ENCODE measurements at places on chromosomes 11 and 22. TPM values are rescaled to one million over a fixed set of nuclear protein-coding genes. Genes with fewer than 3 reads are reported as not detected.
A peak's percentile ranks its signal among the peaks of the same experiment; 100 is the strongest.

Gene RAB30
- 9.0 TPM for total RNA-seq

Gene NAALAD2
- 7.2 TPM for total RNA-seq

- H3K36me3 ChIP-seq: no peaks in the 10 kb centered on the region
- DNase-seq: no peak
- no peak overlapping the region for H3K27ac ChIP-seq
- H3K4me1 ChIP-seq: peaks cover 4% of the 10 kb centered on the region
- H3K27me3 ChIP-seq: no peaks in the 10 kb centered on the region
- H3K4me3 ChIP-seq: no peak overlapping the region
These were observed 27.2 kb upstream of the ADORA2A start for GRCh38 chr22:24400034-24400725.

GRCh38 chr11:86610559-86611341 lies 61.7 kb downstream of the ME3 start:
- no peak overlapping the region for H3K4me3 ChIP-seq
- DNase-seq: no peak
- peaks cover 10% of the 10 kb centered on the region for H3K4me1 ChIP-seq
- H3K36me3 ChIP-seq: no peaks in the 10 kb centered on the region
- no peak overlapping the region for H3K27ac ChIP-seq
- H3K27me3 ChIP-seq: no peaks in the 10 kb centered on the region

Gene SLC22A12
- not detected for total RNA-seq

GRCh38 chr11:114082415-114082748 lies 22.9 kb downstream of the ZBTB16 start:
- no peak overlapping the region for H3K4me3 ChIP-seq
- H3K4me1 ChIP-seq: peaks cover 45% of the 10 kb centered on the region
- DNase-seq: peak; percentile 43
- H3K27me3 ChIP-seq: no peaks in the 10 kb centered on the region
- H3K36me3 ChIP-seq: no peaks in the 10 kb centered on the region

DNA sequence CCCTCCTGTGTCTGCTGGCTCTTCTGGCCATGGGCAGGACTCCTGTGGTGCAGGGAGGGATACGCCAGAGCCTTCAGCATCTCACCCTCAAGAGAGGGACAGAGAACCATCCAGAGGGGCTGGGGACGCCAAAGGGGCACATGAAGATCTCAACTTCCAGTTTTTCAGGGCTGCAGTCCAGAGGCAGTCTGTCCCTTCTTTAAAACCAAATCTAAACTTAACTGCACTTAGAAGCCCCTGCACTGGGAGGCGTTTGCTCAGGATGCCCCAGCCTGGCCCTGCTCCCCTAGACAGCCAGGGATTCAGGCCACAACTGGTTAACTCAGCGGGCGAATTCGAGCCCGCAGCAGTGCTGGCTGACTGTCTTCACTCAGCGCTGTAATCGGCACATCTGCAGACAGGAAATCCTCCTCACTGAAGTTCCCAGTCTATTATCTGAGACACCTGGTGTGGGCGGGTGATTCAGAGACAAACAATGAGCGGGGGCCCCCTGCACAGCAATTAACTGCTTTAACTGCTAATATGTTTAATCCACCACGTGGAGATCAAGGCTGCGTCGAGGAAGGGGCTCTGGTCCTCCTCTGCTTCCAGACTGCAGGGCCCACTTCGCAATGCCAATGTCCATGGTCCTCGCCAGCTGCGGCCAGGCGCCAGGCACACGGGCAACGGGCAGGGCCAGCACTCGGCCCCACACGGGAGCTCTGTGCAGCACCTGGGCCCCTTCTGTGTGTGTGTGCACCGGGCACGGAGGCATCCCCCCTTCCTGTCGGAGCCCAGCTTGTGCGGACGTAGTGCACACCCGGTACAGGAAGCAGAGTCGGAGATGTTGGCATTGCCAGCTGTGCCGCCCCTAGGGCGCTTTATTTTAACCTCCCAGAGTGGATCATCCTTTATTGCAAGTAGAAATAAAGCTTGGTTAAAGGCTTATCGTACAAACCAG lies 36.9 kb upstream of the GNB1L start:
- DNase-seq: no peak
- H3K27me3 ChIP-seq: no peaks in the 10 kb centered on the region
- peak overlapping the region; percentile 62 for H3K27ac ChIP-seq
- H3K36me3 ChIP-seq: no peaks in the 10 kb centered on the region
- no peak overlapping the region for H3K4me3 ChIP-seq

DNA sequence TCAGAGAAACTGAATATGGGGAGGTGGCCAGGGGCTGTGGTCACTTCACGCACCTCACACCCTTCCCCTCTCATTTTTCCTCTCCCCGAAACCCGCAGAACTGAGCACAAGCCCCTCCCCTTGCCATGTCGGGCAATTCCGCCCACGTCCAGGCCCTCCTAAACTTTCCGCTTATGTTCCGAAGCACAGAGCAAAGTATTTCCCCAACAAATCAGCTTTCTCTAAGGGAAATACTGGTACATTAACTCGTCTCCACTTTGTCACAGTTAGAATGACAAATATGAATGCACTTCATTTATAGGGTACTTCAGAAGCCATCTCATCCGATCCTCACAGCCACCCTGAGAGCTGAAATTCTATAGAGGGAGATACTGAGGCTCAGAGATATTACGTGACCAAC lies 94.7 kb upstream of the TMEM45B start:
- no peaks in the 10 kb centered on the region for H3K27me3 ChIP-seq
- no peak overlapping the region for H3K4me3 ChIP-seq
- no peak for DNase-seq

GRCh38 chr22:48486134-48486532 lies 1341.5 kb downstream of the BRD1 start:
- no peaks in the 10 kb centered on the region for H3K36me3 ChIP-seq
- no peaks in the 10 kb centered on the region for H3K27me3 ChIP-seq
- H3K27ac ChIP-seq: no peak overlapping the region
- DNase-seq: no peak
- H3K4me1 ChIP-seq: peaks cover 3% of the 10 kb centered on the region

DNA sequence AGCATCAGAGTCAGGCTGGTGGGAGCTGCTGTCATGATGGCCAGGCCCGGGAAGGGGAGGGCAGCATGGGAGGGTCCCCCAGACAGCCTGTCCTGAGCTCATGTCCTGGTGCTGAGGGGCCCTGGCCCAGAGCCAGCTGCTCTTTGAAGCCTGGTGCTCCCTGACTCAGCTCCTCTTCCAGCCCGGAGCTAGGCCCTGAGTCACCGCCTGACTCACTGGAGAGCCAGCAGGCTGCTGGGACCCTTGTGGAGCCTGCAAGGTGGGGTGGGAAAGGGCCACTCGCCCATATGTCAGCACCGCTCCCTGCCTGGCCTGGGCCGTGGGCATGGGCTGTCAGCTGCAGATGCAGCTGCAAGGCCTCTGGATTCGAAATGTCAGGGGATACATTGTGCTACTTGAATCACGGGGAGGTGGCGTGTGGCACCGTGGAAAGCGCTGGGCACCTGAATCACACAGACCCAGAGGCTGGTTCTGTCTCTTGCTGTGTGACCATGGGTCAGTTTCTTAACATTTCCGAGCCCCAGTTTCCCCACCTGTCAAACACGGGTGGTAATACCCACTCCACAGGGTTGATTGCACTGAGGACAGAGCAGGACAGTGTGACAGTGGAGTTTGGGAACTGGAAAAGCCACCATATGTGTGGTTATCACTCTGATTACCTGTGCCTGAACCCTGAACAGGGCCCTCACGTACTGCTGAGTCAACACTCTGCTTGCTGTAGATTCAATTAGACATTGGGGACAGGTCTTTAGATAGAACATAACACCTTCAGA lies 4.4 kb downstream of the CACNA1I start:
- H3K4me1 ChIP-seq: no peaks in the 10 kb centered on the region
- no peak overlapping the region for H3K27ac ChIP-seq
- H3K36me3 ChIP-seq: no peaks in the 10 kb centered on the region
- no peak for DNase-seq

- peaks cover 7% of the 10 kb centered on the region for H3K4me1 ChIP-seq
- H3K27me3 ChIP-seq: no peaks in the 10 kb centered on the region
- DNase-seq: no peak
These were observed 12.0 kb upstream of the TBC1D22A start for GRCh38 chr22:46750530-46750800.

DNA sequence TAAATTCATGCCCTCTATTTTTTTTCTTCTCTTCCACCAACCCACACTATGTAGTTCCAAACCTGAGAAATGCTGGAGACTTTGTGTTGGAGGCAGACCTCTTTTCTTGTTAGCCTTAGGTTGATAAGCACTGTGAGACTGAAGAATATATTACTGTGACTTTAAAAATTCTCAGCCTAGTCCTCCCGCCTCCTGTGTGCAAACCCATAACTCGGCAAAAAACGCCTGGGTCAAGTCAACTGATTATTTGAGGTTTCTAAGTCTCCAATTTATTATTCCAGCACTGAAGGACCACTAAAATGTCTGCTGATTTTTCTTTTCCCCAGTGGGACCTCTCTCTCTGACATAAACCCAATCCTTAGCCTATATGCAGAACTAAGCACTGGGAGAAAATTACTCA lies 1946.0 kb upstream of the RAG2 start:
- H3K4me1 ChIP-seq: no peaks in the 10 kb centered on the region
- no peaks in the 10 kb centered on the region for H3K27me3 ChIP-seq
- no peaks in the 10 kb centered on the region for H3K36me3 ChIP-seq
- no peak overlapping the region for H3K27ac ChIP-seq
- DNase-seq: no peak

Gene RIMBP3C
- not detected for total RNA-seq
